ENCODE measurements at places on chromosomes 7 and 10.

DNA sequence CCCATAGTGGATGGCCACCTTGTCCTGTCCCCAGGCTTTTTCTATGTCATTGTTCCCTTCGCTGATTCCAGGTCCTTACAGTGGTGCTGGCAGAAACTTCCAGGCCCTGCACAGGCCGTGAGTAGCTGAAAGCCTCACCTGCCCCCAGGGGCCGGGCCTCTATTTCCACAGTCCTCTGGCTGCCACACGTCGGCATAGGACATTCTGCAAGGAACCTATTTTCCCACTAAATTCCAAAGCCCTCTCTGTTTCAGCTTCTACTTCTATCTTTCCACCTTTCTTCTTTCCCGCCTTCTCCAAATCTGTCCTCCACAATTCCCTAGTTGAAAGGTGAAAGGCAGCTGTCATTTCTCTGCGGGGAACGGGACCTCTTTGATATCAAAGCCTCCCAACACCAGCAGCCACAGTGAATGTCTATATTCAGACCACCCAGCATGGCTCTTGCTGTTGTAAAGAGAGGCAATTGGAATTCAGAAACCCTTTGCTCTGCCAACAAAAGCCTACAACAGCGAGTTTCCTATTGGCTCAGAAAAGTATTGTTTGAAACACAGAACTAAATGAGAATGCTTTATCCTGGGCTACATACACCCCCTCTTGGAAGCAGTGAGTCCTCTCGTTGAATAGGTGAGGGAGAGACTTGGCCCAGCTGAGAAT, 607.7 kb downstream of the GALNT17 start:
- no peak for DNase-seq

GRCh38 chr7:1541431-1542162, 11.1 kb downstream of the MAFK start:
- no peak for DNase-seq

DNA sequence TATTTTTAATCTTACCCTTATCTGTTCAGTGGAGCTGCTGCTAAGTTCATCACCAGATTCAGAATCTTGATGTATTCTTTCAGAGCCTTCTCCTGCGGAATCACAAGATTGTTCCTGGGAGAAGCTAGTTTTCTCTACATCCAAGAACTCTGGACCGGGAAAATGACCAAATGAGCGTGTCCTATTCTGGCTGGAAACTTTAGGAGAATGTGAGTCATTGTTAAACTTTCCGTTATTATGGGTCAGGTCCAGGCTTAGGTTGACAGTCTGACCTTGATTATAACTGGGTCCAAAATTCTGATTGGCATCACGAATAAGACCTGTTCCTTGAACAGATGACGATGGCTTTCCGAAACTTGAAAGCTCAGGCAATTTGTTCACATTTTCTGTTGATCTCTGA, 20.5 kb downstream of the ARHGAP12 start:
- no peak for DNase-seq

GRCh38 chr10:129655679-129656031, 188.6 kb downstream of the MGMT start:
- DNase-seq: no peak

DNA sequence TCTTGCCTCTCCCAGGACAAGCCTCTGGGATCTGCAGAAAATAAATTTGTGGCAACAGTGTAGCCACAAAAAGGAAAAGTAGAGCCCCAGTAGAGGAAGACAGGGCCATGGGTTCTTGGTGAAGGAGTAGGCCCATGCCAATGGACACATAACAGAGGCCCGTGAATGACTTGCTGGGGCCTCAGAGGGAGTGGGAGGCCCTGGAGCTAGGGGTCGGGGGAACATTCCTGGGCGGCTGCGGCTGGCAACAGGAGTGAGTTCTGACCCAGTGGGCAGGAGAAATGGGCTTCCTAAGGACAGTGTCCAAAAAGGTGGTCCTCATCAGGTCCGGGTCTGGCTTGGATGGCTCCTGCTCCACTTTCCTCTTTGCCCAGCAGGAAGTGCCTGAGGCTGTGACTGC, 260.0 kb downstream of the CCSER2 start:
- DNase-seq: no peak

GRCh38 chr10:129509835-129510234, 42.8 kb downstream of the MGMT start:
- no peak for DNase-seq

DNA sequence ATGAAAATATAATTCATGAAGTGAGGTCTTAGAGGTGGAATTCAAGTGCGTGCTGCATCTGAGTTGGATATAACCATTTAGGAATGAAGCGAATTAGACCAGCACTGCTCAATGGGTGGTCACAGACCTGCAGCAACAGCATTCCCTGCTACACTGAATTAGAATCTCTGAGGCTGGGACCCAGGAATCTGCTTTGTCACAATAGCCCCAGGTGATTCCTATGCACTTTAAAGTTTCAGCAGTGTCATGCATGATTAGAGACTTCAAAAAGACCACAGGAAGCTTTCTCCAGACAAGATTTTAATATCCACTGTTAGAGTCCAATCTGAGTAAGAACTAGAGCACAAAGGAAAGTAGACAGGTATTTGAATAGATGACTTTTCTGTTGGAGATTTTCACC, 352.8 kb upstream of the VSTM2A start:
- no peak for DNase-seq

DNA sequence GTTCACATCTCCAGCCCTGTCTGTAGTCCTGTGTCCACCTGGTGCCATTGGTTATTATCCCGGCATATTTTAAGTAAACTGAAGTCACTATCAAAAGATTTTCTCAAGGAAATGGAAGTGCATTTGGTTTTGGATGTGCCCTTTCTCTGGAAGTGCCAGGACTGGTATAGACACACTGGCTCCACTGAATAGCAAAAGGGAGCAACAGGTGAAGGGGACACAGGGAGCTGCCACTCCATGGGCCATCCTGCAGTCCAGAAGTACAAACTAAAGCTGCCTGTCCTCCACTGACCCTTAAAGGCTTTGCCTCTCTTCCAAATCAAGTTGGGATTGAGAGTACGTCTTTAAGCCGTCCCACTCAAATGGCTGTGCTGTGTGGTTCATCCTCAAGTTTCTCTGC, 62.7 kb downstream of the NOC3L start:
- no peak for DNase-seq

GRCh38 chr7:43136064-43136463, 23.6 kb downstream of the HECW1 start:
- DNase-seq: no peak

DNA sequence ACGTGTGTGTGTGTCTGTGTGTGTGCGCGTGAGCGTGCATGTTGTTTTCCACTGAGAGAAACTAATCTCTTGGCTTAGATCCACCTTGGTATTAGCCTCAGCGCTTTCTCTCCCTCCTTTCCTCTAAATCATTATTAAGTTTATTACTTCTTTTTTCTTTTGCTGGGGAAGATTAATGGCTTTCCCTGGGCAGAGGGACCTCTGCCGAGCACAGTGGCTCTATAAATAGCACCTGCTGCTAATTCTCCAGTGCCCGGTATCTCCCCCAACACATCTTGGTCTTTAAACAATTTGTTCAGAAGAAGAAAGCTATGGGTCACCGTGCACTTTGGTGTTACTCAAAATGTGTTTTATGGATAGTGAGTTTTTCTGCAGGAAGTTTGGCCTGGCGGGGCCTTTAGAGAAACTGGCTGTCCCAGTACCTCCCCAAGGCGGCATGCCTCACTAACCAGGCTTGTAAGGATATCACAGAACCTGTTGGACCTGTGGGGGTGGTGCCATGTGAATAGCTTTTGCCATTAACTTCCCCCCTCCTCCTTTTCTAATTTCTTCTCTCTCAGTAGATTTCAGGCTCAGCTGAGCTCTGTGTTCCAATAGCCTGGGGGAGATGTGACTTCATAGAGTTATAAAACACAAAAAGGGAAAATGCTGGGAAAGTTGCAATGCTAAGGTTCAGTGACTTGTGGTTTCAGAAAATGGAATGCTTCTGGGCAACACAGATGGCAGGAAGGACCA, 70.1 kb upstream of the RAB11FIP2 start:
- no peak for DNase-seq

GRCh38 chr10:62766386-62766785, 38.1 kb upstream of the ADO start:
- DNase-seq: no peak

- no peak for DNase-seq
Observed at GRCh38 chr10:19683356-19683755, 132.9 kb upstream of the PLXDC2 start.

GRCh38 chr10:116147147-116147905, 125.7 kb downstream of the GFRA1 start:
- DNase-seq: no peak

DNA sequence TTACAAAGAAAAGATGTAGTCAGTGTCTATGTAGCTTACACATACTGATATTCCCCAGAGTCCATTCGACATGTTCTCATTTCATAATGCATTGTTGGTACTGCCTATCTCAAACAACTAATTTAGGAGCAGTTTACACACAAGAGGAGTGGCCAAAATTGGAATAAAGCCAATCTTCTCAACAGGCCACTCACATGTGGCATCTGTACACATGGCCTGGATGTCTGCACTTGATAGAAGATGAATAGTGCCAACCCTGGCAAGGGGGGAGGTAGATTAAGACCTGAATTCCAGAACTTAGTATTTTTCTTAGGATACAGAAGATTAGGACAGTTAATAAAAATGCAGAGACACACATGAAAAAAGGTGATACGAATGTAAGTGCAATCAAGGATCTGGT, 125.3 kb upstream of the STARD3NL start:
- peak; percentile 80 for DNase-seq

DNA sequence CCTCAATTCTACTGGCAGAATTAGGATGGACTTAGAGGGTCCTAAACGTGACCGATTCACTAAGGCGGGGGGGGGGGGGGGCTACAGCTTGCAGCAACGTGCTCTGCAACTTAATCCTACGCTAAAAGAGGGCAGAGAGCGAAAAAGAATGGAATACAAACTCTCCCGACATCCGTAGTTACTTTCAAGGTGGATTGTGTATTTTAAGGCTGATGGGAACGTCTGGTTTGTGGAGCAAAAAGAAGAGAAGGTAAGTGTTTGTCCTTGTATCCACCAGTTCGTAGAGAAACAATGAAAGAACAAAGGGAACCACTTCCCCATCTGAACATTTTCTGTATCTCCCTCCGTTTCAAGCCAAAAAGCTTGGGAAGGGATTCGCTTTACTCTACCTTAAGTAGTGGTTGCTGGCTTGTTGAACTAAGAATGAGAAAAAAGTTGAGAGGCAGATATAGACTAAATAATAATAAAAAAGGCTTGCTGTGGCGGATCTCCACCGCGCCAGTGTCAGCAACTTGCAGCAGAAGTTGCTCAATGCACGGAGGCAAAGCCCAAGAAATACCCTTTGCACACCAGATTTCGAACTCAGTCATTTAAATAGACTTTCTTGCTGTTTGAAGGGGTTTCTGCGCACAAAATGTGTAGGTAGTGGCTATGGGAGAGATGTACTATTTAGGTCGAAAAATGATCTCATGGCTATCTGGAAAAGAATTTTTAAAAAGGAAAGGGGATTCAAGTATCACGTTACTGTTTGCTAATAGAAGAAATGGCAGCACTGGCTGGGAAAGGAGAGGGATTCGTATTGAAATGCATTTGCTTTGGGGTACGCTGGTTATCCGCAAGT, 736 bp downstream of the SKIDA1 start:
- no peak for DNase-seq

GRCh38 chr7:133623721-133624120, 370.8 kb downstream of the EXOC4 start:
- no peak for DNase-seq

GRCh38 chr7:143248761-143249354, 14.4 kb upstream of the GSTK1 start:
- DNase-seq: no peak

Data from SK-N-SH (cell line).